ENCODE measurements at places on chromosomes 2 and 18.
A peak's percentile ranks its signal among the peaks of the same experiment; 100 is the strongest.

DNA sequence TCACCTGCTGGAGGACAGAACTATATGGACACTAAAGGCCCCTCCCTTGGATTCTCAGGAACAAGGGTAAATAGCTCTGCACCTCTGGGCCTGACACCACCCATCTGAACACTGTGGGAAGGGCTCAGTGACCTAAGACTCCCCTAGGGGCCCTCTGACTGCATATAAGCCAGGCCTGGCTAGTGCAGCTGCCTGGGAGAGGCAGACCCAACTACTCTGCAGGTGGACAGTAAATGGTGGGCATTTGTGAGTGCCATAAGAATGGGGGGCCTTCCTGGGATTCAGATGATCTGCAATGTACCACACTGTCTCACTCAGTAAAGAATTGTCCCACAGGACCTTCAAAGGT is 11.2 kb upstream of the WIPF1 start:
- no peak for DNase-seq

GRCh38 chr2:235430366-235431083 is 63.3 kb upstream of the AGAP1 start:
- no peak for DNase-seq

DNA sequence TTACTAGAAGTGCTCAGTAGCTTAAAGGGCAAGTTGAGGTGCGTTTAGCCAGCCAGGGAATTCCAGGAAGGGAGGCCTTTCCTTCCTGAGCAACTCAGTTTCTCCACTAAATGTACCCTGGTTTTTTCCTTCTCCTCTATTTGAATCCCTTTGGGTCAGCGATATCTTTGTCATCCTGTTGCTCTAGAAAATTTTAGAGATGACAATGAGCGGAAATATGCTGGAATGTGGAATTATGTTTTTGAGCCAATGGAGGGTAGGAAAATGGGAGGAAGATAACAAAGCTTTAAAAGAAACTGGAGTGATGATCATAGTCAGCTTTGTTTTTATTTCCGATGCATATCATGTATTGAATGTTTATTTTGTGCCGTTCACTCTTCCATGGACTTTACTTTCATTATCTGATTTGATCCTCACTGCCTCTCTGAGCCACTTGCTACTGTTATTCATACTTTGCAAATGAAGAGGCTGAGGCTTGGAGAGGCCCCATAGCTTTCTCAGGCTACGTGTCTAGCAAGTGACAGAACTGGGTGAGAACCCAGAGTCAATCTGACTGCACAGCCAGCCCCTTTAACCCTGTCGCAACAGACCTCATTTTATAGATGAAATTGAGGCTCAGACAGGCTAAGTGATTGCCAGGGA is 67.3 kb downstream of the NTSR2 start:
- DNase-seq, result no peak

GRCh38 chr2:64405581-64406406 is 48.2 kb upstream of the LGALSL start:
- no peak for DNase-seq

GRCh38 chr2:160427629-160428404 is 65.8 kb downstream of the RBMS1 start:
- peak; percentile 94 for DNase-seq

GRCh38 chr2:20054931-20055330 is 3.5 kb upstream of the LAPTM4A start:
- no peak for DNase-seq
